ENCODE measurements at places on chromosomes 1 and 21.

DNA sequence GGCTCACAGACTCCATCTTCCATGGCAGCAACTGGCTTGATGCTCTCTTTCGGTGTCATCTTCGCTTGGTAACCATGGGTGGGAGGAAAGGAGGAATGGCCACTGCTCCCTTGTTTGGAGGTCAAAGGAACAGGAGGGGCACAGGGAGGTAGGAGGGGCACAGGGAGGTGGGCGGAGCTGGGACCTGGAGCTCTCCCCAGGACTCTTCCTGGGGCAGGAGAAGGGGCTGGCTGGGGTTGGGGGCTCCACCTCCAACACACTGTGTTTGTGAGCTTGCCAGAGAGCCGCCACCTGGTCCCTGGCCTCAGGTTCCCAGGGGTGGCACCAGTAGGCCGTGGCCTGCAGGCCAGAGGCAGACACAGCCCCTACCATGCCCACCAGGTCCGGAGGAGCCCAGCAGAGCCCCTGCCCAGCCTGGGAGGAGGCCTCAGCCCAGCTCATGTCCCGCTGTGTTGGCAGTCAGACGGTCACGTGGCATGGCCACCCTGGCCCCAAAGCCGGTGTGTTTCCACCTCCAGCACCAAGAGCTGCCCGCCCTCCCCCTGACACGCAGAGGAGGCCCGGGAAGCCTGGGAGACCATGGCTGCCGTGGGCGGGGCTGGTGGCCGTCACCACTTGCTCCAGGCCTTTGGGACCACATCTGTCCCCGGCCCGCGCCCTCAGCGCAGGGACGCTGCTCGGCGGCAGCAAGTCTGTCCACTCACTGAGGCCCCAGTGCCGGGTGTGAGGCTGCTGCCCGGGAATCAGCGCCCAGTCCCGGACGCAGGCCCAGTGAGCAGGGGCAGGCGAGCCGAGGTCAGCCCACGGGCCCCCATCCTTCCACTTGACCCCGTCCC lies 73.9 kb downstream of the MORN1 start:
- DNase-seq: no peak

DNA sequence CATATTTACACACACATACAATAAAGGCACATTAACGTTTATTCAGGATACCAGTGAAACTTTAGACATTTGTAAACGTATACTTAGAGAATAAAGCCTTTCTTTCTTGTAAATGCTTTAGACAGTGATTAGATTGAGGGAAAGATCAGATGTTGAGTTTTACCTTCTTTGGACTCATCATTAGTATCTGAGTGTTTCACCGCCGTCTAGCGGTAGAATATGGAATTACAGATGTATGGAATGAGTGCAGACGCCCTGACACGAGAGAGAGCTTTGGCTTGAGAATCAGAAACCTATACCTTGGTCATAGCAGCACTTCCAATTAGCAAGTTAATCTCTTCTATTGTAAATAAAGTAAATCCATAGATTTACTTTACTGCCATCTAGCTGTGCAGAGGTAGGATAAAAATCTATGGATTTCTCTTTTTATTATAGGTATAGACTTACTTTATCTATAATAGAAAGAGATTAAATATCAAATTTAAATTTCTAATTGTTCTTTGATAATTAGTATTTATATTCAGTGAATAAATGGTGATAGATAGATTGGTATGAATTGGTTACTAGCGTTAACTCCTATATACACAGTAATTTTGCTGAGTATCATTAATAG lies 12.6 kb downstream of the FLG2 start:
- peak; percentile 76 for DNase-seq

DNA sequence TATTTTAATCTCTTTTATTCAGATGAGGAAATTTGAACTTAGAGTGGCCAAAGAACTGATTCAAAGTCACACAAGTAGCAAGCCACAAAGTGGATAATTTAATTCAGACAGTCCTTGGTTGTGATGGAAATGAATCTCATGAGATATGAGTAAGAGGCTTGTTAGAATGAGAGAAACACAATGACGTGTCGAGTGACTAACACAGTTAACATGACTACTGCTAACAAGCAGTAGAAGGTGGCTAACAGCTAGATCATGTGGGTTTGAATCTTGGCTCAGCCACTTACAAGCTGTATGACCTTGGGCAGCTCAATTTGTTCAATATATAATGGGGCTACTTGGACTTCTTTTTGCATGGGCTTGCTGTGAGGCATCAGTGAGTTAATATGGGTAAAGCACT lies 104.5 kb upstream of the LMO4 start:
- DNase-seq: no peak

DNA sequence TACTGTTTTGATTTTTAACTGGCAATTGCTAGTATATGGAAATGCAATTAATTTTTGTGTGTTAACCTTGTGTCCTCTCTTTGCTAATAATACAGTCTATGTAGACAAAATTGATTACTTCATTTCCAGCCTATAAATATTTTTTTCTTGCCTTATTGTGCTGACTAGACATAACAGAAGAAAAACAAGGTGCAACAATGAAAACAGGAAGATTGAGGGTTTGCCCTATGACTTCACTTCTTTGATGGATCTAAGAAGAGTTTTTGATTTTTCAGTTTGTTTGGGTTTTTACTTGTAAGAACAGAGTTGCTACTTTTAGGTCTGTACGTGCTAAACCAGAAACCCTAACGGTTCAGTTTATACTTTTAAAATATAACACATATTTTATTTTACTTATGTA lies 8.5 kb upstream of the CNIH4 start:
- peak; percentile 25 for DNase-seq

DNA sequence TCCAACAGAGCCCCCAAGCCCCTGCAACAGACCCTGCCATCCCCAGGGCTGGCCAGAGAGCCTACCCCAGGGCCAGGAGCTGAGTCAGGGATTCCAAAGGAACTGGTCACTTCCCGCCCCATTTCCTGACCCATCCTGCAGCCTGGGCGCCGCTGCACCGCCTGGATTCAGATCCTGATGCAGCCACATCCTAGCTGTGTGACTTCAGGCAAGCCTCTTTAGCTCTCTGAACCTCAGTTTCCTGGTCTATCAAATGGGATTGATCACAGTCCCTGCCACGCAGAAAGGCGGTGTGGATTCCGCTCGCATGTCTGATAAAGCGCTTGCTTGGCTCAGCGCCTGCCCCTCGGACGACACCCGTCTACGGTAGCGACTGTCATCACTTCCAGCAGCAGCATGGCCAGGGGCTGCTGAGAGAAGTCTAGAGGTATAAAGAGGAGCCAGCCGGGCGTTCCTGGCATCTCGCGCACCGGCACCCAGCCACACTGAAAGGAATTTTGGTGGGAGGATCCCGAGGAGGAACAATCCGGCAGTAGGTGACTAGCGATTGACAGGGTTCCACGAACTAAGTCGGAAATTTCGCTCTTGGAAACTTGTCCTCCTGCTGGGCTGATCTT lies 10.1 kb downstream of the EPHA2 start:
- DNase-seq: no peak

- DNase-seq: no peak
Observed at GRCh38 chr1:119713749-119714456, 2.2 kb downstream of the PHGDH start.

- DNase-seq: no peak
Observed at GRCh38 chr1:234690872-234691271, 80.9 kb upstream of the IRF2BP2 start.

DNA sequence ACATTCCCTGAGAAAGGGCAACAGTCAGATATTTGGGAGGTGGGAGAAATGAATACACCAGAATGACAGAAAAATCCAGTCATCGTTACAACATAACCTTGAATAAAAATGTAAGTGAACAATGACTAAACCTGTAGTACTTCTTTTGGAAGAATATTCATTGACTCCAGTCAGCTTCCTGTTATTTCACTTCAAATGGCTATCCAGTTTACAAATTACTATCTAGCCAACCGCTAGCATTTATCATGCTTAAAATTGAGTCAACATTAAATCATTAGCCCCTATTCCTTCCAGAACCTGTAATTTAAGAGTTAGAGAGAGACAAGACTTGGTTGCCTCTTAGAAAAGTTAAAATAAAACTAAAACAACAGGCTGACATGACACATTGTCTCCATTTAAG lies 33.6 kb downstream of the WLS start:
- no peak for DNase-seq

GRCh38 chr1:97632075-97632474 lies 288.8 kb downstream of the DPYD start:
- DNase-seq: no peak

GRCh38 chr1:184745929-184746638 lies 8.6 kb downstream of the EDEM3 start:
- peak; percentile 40 for DNase-seq

DNA sequence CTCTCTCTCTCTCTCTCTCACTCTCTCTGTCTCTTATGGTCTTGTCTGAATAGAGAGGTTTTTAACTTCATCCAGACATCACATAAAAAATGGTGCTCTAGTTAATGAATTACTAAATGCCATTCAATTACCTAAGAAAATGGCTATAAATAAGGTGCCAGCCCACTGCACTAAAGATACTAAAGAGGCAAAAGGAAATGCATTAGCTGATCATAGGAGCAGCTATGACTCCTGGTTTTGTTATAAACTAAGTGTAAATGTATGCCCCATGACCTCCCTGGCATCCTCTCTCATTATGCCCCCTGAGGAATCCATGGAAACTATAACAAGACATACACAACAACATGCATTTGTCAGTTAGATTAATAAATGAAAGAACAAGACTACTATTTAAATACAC lies 57.5 kb upstream of the PDC start:
- DNase-seq: no peak

DNA sequence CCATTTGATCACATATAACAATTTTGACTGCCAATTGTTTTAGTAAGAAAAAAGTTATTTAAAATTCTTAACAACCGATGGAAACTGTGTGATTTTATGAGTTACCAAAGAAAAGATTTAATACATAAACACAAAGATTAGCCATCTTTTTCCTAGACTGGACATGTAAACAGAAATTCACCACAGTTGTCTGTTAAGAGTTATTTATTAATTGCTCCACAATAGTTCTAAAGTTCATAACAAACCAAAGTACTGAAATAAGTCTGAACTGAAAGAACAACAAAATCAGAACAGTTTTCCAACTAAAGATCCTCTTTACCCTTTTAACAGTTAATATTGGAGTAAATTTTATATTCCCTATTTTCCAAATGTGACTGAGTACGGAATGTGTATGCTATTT lies 8.6 kb downstream of the ZNF281 start:
- no peak for DNase-seq

- no peak for DNase-seq
Observed at GRCh38 chr1:235802573-235803346, 63.9 kb downstream of the LYST start.
